ENCODE measurements at places on chromosomes 6 and 20. TPM values are rescaled to one million over a fixed set of nuclear protein-coding genes. Genes with fewer than 3 reads are reported as not detected.
A peak's percentile ranks its signal among the peaks of the same experiment; 100 is the strongest.

The SOX18 gene
- not detected for total RNA-seq

The HAO1 gene
- not detected for total RNA-seq

The ABRACL gene
- total RNA-seq = 12.9 TPM

The PACSIN1 gene
- not detected for total RNA-seq

The SAPCD1 gene
- not detected for total RNA-seq

The VSTM2L gene
- total RNA-seq = 9.2 TPM

The ESR1 gene
- total RNA-seq = not detected

The KCNK16 gene
- total RNA-seq = not detected

The GLP1R gene
- not detected for total RNA-seq

The PLAGL2 gene
- total RNA-seq = 2.1 TPM

DNA sequence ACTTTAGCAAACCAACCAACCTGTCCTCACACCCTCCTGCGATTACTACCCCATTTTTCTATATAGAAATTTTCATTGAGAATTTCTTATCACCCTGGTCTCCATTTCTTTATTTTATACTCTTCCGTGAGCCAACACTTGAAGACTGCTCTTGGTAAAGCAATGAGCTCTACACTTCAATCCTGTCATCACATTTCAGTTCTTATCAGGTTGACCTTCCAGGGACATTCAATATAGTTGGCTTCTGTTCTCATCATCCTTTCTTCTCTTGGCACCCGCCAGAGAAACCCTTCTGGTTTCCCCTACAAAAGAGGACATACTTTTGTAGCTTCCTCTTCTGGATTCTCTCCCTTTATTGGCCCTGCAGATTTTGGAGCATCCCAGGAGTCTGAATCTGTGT, 279.3 kb downstream of the PRKN start:
- H3K27ac ChIP-seq = no peak overlapping the region
- H3K36me3 ChIP-seq = no peaks in the 10 kb centered on the region
- H3K4me3 ChIP-seq = no peak overlapping the region
- H3K27me3 ChIP-seq = no peaks in the 10 kb centered on the region

DNA sequence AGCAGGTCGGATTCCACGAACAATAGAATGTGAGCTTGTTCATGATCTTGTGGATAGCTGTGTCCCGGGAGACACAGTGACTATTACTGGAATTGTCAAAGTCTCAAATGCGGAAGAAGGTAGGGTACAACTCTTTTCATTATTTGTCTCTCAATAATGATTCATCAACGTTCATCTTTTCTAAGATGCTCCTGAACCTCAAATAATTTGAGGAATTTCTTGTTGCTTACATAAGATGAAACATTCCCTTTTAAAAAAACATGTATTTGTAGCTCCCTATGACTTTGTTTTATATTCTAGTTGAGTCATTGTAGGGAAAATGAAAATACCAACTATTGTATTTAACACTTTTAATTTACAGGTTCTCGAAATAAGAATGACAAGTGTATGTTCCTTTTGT, 17.0 kb downstream of the MCM8 start:
- H3K27ac ChIP-seq = no peak overlapping the region
- H3K4me3 ChIP-seq = no peak overlapping the region
- H3K36me3 ChIP-seq = no peaks in the 10 kb centered on the region

DNA sequence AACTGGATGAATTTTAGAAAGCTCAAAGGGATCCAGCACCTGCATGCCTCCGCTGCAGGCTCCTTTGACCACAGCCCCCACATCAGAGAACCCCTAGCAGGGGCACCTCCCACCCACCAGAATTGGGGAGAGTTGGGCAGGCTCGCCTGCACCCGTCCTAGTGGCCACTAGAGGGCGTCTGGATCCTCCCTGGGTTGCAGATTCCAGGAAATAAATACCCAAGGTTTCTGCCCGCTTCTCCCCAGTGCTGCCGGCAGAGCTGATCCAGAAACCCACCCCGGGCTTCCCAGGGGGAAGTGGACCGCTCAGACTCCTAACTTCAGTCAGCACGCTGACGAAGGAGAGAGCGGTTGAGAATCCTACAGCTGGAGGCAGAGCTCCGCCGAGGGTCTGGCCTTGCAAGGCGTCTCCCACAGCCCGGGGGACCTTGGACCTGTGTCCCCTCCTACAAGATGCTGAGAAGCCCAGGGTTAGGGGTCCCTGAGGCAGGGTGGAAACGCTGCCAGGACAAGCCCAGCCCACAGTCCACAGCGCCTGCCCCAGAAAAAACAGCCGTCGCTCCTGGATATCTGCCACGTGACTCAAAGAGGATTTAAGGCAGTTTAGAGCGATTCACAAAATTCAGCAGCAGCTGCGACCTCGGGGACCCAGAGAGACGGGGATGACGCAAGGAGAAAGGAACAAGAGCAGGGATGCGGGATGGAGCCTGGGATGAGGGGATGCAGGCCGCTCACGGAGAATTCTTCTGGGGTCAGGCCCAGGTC, 32.6 kb upstream of the PHACTR3 start:
- DNase-seq = peak; percentile 78
- peak overlapping the region; percentile 87 for H3K4me3 ChIP-seq

DNA sequence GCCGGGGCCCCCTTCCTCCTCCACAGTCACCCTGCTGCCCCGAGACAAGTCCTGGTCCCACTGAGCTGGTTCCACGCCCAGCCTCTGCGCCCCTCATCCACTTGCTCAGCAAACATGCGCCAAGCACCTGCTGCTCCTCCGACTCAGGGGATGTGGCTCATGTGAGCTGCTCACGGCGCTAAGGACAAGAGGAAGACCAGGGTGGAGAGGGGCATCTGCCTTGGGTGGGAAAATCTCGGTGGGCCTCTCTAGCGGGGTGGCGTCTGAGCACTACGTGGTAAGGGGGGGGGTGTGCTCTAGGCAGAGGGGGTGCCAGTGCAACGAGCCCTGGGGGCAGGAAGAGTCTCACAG, 4.5 kb downstream of the LAMA5 start:
- H3K4me1 ChIP-seq = peaks cover 8% of the 10 kb centered on the region
- H3K4me3 ChIP-seq = no peak overlapping the region
- no peak overlapping the region for H3K27ac ChIP-seq
- DNase-seq = no peak

DNA sequence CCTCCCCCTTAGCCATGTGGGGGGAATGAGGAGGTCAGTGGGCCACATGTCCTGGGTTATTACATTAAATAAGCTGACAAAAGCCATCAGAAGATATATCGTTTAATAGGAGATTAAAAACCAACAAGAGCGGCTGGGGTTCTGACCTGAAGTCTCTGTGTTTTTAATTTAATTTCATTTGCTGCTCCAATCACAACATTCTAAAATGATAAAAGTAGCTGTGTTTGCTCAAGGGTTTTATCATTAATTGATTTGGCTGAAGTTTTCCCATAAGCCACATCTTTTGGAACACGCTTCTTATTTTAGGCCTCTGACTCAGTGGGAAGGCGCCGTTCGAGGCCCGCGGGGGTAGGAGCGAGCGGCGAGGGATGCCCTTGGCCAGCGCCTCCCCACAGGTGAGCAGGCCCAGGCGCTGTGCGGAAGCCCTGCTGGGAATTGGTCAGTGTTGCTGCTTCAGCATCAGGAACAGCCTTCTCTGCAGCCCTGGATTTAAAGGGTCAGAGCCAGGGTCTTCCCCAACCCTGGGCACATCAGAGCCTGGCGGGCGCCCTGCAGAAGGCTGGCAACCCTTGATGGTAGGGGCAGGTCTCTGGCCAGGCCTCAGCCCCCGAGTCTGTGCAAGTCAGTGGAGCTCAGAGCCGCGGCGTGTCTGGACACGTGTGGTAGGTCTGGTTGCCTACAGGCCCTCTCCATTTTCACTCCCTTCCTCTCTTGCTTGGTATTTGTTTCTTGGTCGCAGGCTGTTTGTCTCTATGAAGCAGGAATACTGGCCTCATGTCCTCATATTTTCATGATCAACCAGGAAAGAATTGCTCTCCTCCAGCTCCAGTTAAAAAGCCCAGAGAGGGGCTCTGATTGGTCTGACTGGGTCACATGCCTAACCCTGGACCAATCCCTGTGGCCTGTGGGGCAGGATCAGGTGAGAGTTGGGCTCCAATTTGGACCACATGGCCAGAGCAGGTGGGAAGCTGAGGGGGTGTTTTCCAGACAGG, 30.9 kb upstream of the MLN start:
- no peak for DNase-seq
- H3K36me3 ChIP-seq = no peaks in the 10 kb centered on the region
- no peak overlapping the region for H3K4me3 ChIP-seq
- H3K27ac ChIP-seq = no peak overlapping the region
- 0 out of 2 replicates have a peak, but pooled peaks cover 7% of the 10 kb centered on the region for H3K27me3 ChIP-seq

DNA sequence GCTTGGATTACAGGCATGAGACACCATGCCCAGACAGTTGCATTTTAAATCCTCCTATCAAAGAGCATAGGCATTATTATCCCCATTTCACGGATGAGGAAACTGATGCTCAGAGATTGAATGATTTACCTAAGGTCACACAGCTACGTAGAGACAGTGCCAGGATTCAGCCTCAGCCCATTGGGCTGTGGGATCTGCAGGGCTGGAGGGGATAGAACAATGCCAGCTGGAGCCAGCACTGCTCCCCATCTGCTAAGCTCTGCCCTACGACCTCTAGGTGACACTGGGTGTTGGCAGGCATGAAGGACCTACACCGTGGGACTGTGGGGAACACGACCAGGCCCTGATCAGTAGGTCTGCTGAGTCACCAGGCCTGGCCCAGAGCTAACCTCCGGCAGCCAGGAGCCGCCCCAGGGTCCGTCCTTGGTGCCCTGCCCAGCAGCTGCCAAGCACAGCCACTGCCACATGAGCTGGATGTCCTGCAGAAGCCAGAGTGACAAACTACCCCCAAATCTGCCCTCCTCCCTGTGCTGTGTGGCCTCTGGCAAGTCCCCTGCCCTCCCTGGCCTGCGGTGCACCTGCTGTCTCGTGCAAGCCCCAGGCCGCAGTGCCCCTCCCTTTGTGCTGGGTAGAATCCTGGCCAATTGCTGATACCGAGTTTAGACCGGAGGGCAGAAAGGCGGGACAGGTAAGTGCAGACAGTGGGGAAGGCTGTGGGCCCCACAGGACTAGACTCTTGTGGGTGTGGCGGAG, 47.6 kb upstream of the PTGIS start:
- DNase-seq = peak; percentile 55
- no peaks in the 10 kb centered on the region for H3K27me3 ChIP-seq
- H3K36me3 ChIP-seq = no peaks in the 10 kb centered on the region
- H3K4me1 ChIP-seq = no peaks in the 10 kb centered on the region
- H3K27ac ChIP-seq = no peak overlapping the region

- no peaks in the 10 kb centered on the region for H3K36me3 ChIP-seq
- H3K27ac ChIP-seq = no peak overlapping the region
- no peak for DNase-seq
- no peak overlapping the region for H3K4me3 ChIP-seq
- no peaks in the 10 kb centered on the region for H3K4me1 ChIP-seq
- no peaks in the 10 kb centered on the region for H3K27me3 ChIP-seq
Observed at GRCh38 chr6:5339786-5340185, 78.5 kb downstream of the FARS2 start.

- H3K27ac ChIP-seq = no peak overlapping the region
- no peaks in the 10 kb centered on the region for H3K36me3 ChIP-seq
- H3K27me3 ChIP-seq = no peaks in the 10 kb centered on the region
- H3K4me3 ChIP-seq = no peak overlapping the region
- DNase-seq = no peak
Observed at GRCh38 chr6:14326774-14327173, 209.2 kb downstream of the CD83 start.

DNA sequence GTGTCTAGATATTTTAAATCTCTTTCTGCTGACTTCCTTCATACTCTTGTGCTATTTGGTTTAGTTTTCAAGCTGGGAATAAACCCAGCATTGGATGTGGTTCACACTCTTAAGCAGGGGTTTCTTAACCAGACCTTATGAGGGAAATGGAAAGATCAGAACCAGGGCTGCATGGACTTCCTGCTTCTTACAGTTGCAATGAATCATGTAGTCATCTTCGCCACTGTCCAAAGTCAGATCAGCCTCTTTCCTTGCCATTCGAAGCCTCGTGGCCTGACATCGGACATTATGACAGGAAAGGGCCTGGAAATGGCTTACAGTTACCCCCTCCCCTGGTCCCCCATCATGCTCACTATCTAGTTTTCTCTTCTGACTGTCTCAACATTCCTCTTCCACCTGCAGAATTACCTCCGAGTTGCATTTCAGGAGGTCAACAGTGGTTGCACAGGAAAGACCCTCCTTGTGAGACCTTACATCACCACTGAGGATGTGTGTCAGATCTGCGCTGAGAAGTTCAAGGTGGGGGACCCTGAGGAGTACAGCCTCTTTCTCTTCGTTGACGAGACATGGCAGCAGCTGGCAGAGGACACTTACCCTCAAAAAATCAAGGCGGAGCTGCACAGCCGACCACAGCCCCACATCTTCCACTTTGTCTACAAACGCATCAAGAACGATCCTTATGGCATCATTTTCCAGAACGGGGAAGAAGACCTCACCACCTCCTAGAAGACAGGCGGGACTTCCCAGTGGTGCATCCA, 16.8 kb upstream of the NAA20 start:
- H3K36me3 ChIP-seq = peaks cover 40% of the 10 kb centered on the region
- no peaks in the 10 kb centered on the region for H3K27me3 ChIP-seq
- H3K4me3 ChIP-seq = no peak overlapping the region
- H3K4me1 ChIP-seq = peaks cover 24% of the 10 kb centered on the region
- H3K27ac ChIP-seq = no peak overlapping the region

DNA sequence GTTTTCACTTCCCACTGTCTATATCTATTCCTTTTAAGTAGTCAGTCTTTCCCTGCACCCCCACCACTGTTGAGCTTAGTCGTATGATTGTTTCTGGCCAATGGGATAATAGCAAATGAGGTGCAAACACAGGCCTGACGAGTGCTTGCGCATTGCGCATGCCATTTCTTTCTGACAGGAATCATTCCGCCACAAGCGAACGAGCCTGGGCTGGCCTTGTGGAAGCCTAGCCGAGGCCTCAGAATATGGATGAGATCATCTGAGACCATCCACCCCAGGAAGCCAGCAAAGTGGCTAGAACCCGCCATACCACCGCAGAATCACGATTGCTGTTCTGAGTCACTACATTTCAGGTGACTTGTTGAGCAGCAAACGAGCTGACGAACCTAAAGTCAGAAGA, 52.2 kb upstream of the PRL start:
- no peak overlapping the region for H3K27ac ChIP-seq
- H3K4me3 ChIP-seq = no peak overlapping the region
- DNase-seq = no peak
- H3K36me3 ChIP-seq = no peaks in the 10 kb centered on the region
- no peaks in the 10 kb centered on the region for H3K4me1 ChIP-seq

DNA sequence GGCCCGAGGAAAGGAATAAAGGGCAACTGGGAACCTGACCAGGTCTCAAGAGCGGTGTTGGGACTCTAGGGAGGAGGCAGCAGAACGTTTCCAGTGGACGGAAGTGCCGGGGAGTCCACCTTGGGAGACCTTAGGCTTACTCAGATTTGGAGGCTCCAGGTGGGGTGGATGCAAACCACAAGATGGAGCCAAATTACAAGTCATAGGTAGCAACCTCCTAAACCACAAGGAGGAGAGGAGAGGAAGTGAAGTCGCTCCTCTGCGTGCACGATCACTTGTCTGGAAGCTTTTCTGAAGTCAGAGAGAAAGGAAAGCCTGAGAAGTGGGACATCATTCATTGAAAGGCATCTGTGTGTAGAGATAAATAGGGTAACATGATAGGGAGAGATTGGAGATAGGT, 9.3 kb downstream of the HLA-DOA start:
- no peaks in the 10 kb centered on the region for H3K36me3 ChIP-seq
- H3K27me3 ChIP-seq = peaks cover 66% of the 10 kb centered on the region
- no peaks in the 10 kb centered on the region for H3K4me1 ChIP-seq
- H3K27ac ChIP-seq = no peak overlapping the region

Measured in GM23248 (cell line).